ENCODE measurements at places on chromosomes 7 and 10. TPM values are rescaled to one million over a fixed set of nuclear protein-coding genes. Genes with fewer than 3 reads are reported as not detected.

ABCB8 gene
- 34.4 TPM for total RNA-seq

INHBA gene
- 0.37 TPM for total RNA-seq

PSD gene
- 1.5 TPM for total RNA-seq

TMEM130 gene
- not detected for total RNA-seq

TSPAN15 gene
- 11.1 TPM for total RNA-seq

COL1A2 gene
- total RNA-seq, result 615 TPM

MEOX2 gene
- 14.4 TPM for total RNA-seq

FGFR2 gene
- total RNA-seq, result 0.32 TPM

GDF2 gene
- not detected for total RNA-seq

ITIH5 gene
- 15.1 TPM for total RNA-seq

CALCR gene
- not detected for total RNA-seq

GTF2IRD1 gene
- total RNA-seq, result 10.0 TPM

CYP3A7 gene
- not detected for total RNA-seq

CDHR3 gene
- total RNA-seq, result 2.5 TPM

CLDN4 gene
- total RNA-seq, result not detected

SUN3 gene
- not detected for total RNA-seq

NME8 gene
- total RNA-seq, result 0.36 TPM

OR2A12 gene
- not detected for total RNA-seq

OR2F2 gene
- not detected for total RNA-seq

CLDN3 gene
- total RNA-seq, result not detected

PCGF5 gene
- total RNA-seq, result 76.1 TPM

SORCS1 gene
- total RNA-seq, result 4.9 TPM

TRPV5 gene
- not detected for total RNA-seq

AKR1C1 gene
- 15.4 TPM for total RNA-seq

GNAI1 gene
- total RNA-seq, result 14.1 TPM

BLNK gene
- 1.1 TPM for total RNA-seq

OR2A42 gene
- not detected for total RNA-seq

CRHR2 gene
- total RNA-seq, result 0.99 TPM

PITRM1 gene
- total RNA-seq, result 93.0 TPM

SPDYE2B gene
- total RNA-seq, result not detected

PNLIP gene
- 1.6 TPM for total RNA-seq

UTF1 gene
- total RNA-seq, result not detected

LRRC4 gene
- total RNA-seq, result 2.7 TPM

CCDC136 gene
- total RNA-seq, result 22.8 TPM

CFAP69 gene
- 2.4 TPM for total RNA-seq

OR6B1 gene
- total RNA-seq, result not detected

NKX1-2 gene
- total RNA-seq, result not detected

PRSS1 gene
- not detected for total RNA-seq

SYNPO2L gene
- 225 TPM for total RNA-seq

RGR gene
- total RNA-seq, result not detected

DYDC2 gene
- not detected for total RNA-seq

TMEM229A gene
- 0.15 TPM for total RNA-seq

ABLIM1 gene
- 575 TPM for total RNA-seq

ARMC3 gene
- total RNA-seq, result not detected

ZNF365 gene
- total RNA-seq, result 0.63 TPM

TBXAS1 gene
- 4.7 TPM for total RNA-seq

FAM25G gene
- total RNA-seq, result not detected

SYT15B gene
- 1.00 TPM for total RNA-seq

CC2D2B gene
- total RNA-seq, result 0.58 TPM

NPFFR1 gene
- total RNA-seq, result not detected

ENKUR gene
- not detected for total RNA-seq

HYAL4 gene
- not detected for total RNA-seq
